ENCODE measurements at places on chromosomes 5 and 9. TPM values are rescaled to one million over a fixed set of nuclear protein-coding genes. Genes with fewer than 3 reads are reported as not detected.

- no peak for DNase-seq
Observed at GRCh38 chr9:98879963-98880310, 63.8 kb upstream of the COL15A1 start.

GRCh38 chr9:115989831-115990230 is 163.8 kb upstream of the PAPPA start:
- DNase-seq, result no peak

- peak; percentile 68 for DNase-seq
Observed at GRCh38 chr9:3992924-3993323, 306.9 kb downstream of the GLIS3 start.

The PCDHB14 gene
- total RNA-seq, result 1.5 TPM

The EIF4E1B gene
- total RNA-seq, result not detected

The INSL4 gene
- total RNA-seq, result not detected

The VDAC1 gene
- 474 TPM for total RNA-seq

The UCK1 gene
- 36.5 TPM for total RNA-seq

The AQP7 gene
- not detected for total RNA-seq
